ENCODE measurements at places on chromosomes 4 and X. TPM values are rescaled to one million over a fixed set of nuclear protein-coding genes. Genes with fewer than 3 reads are reported as not detected.

- DNase-seq, result no peak
Observed at GRCh38 chr4:161186750-161187149, 977.0 kb downstream of the FSTL5 start.

DNA sequence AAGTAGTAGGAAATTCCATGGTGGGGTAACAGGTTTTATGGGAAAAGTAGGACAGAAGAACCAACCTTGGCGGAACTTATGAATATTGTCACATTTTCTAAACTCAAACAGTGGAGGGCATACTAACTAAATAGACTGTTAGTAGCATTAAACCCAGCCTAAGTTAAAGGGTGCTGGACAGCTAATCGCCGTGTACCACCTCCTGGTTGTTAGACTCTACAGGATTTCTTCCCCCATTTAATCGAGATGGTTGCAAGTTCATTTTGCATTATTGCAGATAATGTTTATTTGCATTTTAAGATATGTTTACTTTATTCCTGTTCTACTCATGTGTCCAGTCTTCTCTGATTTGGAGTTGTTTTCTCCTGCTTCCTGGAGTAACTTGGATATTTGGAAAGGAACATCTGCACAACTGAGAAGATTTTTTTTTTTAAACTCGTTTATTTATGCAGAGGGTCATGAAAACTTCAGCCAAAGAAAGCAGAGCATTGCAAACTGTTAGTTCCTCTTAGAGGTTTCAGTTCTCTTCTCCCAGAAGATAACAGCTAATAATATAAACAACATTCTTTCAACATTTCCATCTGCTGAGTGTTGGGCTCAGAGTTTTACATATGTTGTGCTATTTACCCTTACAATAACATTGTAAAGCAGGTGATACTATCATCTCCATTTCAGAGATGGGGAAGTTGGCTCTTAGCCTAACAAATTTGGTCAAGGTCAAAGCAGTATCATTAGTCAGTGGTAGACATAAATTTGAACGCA is 51.5 kb upstream of the TBC1D9 start:
- peak; percentile 48 for DNase-seq

DNA sequence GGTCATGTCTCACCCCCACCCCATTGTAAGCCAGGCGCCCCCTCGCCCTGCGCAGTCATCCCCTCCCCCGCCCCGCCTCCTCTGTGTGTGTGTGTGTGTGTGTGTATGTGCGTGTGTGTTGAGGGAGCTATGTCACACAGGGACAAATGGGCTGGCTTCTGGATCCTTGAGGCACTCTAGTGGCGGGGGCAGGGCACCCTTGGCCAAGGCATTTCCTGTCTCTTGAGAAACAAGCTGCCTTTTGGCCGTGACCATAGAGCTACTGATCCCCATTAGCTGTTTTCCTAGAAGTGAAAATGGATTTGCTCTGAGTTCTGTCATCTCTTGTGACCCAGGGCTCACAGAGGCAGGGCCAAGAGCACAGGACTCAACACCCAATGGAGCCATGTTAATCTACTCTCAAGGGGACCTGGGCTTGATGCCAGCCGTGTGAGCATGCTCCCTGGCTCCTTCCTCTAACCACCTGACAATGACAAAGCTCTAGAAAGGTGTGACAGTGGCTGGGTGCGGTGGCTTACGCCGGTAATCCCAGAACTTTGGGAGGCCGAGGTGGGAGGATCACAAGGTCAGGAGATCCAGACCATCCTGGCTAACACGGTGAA is 162.5 kb upstream of the BCOR start:
- DNase-seq, result no peak

DNA sequence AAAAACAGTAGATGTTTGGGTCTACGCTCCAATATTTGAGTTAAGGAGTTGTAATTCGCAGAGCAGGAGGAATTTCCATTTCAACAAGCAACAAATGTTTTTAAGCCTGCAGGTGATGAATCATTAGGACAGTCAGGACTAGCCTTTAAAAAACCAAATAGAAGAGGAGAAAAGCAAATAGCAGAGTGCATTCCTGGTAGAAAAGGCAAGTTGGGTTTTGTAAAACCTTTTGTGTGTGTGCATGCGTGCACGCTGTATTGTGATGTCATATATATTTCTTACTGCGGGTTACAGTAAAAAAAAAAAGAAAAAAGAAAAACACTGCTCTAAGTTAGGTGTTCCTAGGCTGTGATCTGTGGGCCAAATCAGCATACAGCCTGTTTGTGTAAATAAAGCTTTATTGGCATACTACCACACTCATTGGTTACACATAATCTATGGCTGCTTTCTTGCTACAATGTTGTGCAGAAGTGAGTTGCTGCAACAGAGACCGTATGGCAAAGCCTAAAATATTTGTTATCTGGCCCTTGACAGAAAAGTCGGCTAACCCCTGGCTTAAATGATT is 135.6 kb downstream of the MID1 start:
- DNase-seq, result no peak

DNA sequence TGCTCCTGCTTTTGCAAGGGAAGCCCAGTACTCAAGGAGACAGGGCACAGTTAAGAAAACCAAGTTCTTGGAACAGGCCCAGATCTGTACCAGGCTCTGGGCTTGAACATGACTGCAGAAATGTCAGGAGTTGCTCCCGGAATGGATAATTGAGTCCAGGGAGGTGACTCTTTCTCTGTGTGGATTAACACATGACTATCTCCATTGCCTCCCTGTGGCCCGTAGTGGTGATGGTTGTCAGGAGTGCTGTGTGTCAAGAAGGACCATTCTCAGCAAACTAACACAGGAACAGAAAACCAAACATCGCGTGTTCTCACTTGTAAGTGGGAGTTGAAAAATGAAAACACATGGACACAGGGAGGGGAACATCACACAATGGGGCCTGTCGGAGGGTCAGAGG is 39.9 kb downstream of the CCKAR start:
- DNase-seq, result no peak

DNA sequence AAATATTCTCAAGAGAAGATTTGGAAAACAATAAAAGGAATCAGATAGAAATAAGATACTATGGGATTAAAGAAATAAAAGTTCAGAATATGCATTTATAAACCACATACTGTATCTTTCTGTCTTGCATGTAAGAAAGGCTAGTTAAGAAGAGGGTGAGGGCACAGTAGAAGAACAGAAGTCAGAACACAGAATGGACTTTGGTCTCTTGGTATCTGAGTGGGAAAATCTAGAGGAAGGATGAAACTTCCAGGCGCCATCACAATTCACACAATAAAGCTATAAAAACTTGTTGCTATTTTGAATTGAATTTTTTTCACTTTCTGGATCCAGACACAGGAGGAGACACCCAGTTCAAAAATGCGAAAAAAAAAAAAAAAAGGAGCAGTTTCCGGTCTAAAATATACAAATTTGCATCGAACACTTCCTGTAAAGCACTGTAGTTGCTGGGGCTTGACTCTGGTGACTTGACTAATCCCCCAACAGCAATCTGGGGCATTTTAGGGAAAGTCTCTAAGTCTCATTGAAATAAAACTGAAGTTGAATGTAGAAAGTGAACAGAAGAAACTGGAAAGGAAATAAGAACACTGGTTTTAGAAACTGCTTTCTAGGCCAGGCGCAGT is 8.1 kb upstream of the NAAA start:
- no peak for DNase-seq

The KIT gene
- 0.49 TPM for total RNA-seq

The VEGFD gene
- total RNA-seq, result 1.6 TPM
